HCT116 (cell line): ENCODE measurements at places on chromosomes 5 and 9.

DNA sequence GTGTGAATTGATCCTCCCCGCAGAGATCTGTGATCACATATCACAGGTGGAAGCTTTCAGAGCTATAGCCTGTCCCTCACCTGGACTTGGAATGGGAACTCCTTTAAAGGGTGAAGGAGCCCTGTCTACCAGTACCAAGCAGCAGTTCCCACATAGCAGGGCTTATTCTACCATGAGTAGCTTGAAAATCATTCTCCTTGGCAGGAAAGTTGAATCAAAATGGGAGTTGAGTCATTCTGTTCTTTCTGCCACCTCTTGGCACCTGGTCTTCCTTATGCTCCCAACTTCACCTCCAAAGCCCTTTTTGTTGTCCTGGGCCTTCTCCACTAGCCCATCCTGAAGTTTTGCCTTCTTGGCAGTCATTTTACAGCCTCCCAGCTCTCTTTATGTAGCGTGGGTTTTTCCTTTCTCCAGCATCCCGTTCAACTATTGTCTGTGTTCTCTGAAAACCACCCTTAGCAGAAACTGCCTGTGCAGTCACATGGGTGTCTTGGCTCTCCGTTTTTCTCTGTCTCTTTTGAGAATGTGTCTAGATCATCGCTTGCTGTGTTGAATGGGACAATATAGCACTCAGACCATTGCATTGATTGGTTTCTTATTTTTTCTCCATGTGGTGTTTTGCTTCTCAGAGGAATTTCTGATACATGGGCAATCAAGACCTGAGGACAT lies 222.2 kb downstream of the AOPEP start:
- no peak for DNase-seq

DNA sequence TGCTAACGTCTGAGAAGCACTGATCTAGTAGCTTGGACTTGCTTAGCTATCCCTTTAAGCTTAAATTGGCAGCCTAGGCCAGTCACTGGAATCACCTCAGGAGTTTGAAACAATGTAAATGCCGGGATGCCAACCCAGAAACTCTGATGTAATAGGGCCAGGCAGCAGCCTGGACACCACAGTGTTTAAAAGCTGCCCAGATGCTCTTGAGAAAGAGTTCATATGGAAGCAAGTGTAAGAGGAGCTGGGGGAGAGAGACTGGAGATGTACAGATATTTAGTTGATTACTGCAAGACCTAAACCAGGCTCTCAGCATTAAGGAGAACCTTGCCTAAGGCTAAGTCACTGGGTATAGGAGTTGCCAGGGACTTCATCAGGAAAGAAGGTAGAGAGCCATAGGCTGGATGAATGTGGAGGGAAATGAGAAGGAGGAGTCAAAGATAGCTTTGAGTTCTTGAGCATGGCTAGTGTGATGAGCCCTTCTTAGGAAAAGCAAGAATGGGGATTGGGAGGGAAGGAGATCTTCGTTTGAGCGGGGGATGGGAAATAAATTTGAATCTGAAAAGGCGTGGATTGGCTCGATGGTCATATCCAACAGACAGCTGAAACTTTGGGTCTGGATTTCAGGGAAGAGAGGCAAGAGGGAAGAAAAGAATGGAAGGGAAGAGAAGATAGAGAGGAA lies 392.9 kb upstream of the WWC1 start:
- DNase-seq, result no peak

- DNase-seq, result no peak
Observed at GRCh38 chr5:114430532-114430931, 68.7 kb downstream of the KCNN2 start.

DNA sequence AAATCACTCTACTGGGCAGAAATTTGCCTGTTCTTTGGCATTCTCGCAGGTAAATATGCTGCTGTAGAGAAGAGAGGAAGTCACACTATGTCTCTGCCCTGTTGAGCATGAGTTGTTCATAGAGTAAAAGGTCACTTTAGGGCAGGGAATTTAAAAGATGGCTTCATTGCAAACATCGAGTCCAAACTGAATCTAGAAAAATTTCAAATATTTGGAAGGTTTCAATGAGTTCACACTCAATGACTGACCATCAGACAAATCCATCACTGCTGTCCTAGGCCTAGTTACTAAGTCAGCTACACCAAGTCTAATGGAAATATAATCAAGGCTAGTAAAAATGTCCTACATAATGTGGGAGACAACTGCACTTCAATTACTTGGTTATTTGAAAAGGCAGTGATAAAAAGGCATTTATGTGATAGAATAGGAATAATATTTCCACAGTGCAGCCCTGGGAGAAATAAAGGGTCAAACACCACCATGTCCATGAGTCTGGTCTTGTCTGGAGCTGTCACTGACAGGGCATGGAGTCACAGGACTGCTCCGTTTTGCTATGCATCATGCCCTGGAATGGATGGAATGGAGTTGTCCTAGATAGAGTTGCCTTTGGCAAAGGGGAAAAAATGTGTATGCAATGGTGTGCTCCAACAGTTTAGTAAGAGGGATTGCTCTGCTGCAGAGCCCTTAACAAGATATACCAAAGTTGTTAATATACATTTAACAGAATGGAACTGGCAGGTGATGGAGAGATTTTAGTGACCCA lies 218.5 kb upstream of the DAPK1 start:
- no peak for DNase-seq

DNA sequence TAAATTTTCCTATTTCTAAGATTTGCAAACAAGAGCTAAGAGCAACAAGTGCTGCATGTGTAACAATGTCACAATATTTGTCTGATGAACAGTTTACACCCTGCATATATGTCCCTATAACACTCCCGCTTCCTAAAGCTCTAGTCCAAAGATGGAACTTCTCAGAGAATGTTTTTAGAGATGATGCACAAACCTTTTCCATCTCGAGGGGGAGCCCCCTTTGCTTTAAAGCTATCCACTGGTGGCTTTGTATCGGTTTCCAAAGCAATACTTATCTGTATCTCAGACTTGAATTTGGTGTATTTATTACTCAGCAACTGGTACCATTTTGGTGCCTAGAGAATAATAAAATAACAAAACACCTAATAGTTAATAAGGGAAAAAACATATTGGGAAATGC lies 11.0 kb downstream of the CEP120 start:
- DNase-seq, result no peak

- DNase-seq, result no peak
Observed at GRCh38 chr5:17316970-17317459, 99.6 kb downstream of the BASP1 start.

DNA sequence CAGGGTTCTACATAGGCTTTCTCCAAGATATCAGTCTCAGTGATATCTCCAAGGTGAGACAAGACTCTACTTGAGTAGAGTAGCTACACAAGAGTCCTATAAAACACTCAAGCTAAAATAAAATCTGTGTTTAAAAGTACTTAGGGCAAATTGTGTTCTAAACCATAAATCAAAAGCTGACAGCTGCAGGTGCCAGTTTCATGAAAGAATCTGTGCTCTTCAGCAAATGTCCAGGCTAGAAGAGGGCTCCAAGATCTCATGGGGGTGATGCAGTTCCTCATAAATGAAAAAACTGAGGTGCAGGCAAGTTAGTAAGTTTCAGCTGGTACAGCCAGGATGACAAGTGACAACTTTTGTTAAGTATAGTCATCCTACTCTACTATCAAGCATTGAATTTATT lies 142.8 kb upstream of the TNPO1 start:
- no peak for DNase-seq

DNA sequence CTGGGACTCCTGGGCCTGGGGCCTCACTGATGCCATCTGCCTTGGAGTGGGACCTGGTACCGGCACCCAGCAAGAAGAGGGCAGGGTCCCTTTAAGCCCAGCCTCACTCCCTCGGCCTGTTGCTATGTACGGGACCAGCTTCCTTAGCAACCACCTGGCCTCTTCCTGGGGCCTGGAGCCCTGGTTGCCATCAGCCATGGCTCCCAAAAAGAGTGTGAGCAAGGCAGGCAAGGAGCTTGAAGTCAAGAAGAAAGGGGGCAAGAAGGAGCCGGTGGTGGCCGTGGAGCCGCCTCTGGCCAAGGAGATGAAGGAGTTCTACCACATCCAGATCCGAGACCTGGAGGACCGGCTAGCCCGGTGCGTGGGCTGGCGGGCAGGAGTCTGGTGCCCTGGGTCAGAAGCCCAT lies at the start of gene CFAP157:
TSS of gene CFAP157 (plus strand) at position 153 of the 406 bp plus-strand sequence. CDS start at position 197, 44 bp downstream.
- no peak for DNase-seq
